ENCODE measurements at places on chromosomes 3 and 15.
A peak's percentile ranks its signal among the peaks of the same experiment; 100 is the strongest.

DNA sequence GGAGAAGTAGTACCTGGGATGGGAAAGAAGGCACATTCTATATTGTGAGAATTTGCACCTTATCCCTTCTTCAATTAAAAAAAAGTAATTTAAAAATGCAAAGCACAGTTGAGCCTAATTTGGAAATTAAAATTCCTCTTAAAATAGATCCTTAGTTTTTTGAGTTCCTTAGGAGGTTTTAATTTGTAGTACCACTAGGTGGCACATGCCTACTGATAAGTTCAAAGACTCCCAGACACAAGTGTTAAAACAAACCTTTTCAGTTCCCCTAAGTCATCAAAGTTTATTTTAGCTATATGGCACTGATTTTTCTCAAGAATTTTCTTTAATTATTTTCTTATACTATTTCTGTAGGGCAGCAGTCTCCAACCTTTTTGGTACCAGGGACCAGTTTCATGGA is 127.6 kb upstream of the AZI2 start:
- peak; percentile 36 for DNase-seq

GRCh38 chr3:126287536-126288241 is 69.5 kb downstream of the KLF15 start:
- DNase-seq = no peak

- DNase-seq = no peak
Measured at GRCh38 chr3:49665822-49666519, 8.2 kb upstream of the APEH start.

DNA sequence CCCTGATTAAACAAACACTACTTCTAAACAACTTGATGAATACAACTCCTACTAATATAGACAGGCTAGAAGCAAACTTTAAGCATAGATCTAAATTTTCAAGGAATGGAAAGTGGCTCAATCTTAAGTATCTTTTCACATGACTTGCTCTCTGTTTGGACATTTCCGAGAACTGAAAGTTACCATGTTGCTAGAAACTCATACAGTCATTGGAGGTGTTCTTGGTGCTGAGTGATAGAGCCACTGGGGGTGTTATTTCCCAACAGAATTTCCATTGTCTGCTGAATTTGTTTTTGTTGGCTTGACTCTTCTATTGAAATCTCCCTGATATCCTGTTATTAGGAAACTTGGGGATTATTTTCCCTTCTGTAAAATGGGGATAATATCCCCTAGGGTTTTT is 264.5 kb upstream of the RASGRP1 start:
- DNase-seq = no peak

- no peak for DNase-seq
Measured at GRCh38 chr15:98324341-98324970, 323.9 kb upstream of the IGF1R start.

- no peak for DNase-seq
Measured at GRCh38 chr3:32257042-32257441, 18.6 kb downstream of the CMTM8 start.

GRCh38 chr3:174318181-174318580 is 541.0 kb upstream of the NAALADL2 start:
- DNase-seq = no peak

GRCh38 chr3:185717121-185717520 is 107.7 kb downstream of the IGF2BP2 start:
- DNase-seq = no peak

- DNase-seq = no peak
Measured at GRCh38 chr15:60392986-60393790, 4.6 kb downstream of the ANXA2 start.

DNA sequence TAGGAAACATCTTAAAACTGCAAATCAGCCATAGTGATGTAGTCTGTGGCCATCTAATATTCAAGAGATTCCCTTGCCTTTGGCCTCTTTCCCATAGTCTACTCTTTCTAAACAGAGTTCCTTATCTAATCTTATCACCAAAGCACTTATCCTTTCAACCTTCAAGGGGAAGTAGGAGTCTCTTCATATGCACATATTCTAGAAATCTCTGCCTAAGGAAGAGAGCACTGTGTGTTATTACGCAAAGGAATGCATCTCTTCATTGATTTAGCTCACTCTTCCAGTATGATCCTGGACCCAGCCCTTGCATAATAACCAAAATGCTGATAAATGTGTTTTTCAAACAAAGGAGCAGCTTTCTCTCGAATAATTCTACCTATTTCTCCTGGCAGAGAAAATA is 253.7 kb upstream of the TPRG1 start:
- no peak for DNase-seq

- DNase-seq = no peak
Measured at GRCh38 chr15:74304431-74304830, 63.0 kb downstream of the CYP11A1 start.

DNA sequence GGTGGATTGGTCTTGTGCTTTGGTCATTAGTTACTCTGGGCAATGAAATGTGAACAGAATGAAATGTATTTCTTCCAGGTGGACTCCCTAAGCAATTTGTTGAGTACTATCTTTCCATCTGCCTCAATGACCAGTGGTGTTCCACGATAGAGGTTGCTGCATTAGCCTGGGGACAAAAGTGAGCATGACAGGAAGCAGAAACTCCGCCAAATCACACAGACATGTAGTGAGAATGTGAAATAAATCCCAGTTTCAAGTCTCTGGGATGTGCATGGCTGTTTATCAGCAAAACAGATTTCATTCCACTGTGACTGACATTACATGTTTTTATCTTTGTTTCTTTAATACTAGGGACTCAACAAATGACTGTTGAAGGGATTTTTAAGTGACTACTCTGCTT is 63.3 kb upstream of the DCBLD2 start:
- DNase-seq = no peak

All from GM20000 (cell line).